Left ventricle myocardium superior (tissue), 1 donor: ENCODE measurements at places on chromosomes 6 and 20.
A peak's percentile ranks its signal among the peaks of the same experiment; 100 is the strongest.

DNA sequence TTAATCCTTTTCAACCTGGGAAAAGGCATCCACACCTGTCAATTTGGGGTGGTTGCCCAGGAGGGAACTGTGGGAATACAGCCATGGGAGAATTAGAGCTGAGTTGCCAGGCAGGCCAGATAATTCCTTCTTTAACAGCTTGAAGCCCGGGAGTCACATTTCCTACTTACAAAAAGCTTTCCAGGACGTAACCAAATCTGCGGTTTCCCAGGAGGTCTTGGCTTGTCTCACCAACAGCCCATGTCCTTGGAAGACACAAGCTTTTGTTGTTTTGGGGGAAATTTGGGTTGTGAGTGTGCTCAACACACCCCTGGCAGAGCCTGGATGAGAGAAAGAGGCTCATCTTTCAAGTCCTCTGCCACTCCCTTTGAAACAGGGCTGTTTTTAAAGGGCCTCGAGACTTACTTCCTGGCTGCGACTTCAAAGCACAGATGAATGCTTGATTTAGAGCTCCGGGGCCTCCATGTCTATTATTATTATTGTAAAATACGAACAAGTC is 465.9 kb upstream of the BTBD3 start:
- no peak for DNase-seq

GRCh38 chr6:31908791-31909190 is 6.9 kb upstream of the ZBTB12 start:
- DNase-seq = no peak

- no peak for DNase-seq
Measured at GRCh38 chr6:138975815-138976214, 12.2 kb downstream of the REPS1 start.

GRCh38 chr20:48807586-48808381 is 20.0 kb downstream of the PREX1 start:
- peak; percentile 80 for DNase-seq

GRCh38 chr6:45445364-45445748 is 67.6 kb upstream of the SUPT3H start:
- DNase-seq = no peak

- peak; percentile 37 for DNase-seq
Measured at GRCh38 chr6:81589465-81590313, 162.8 kb downstream of the TENT5A start.

GRCh38 chr6:155389130-155389529 is 66.5 kb downstream of the NOX3 start:
- no peak for DNase-seq
